Upper lobe of left lung (tissue), 6 donors: ENCODE measurements at places on chromosomes 16 and 17. TPM values are rescaled to one million over a fixed set of nuclear protein-coding genes. Genes with fewer than 3 reads are reported as not detected.

CTRL gene
- total RNA-seq = 2.6 TPM

QRICH2 gene
- total RNA-seq = 9.4 TPM

PMFBP1 gene
- 1.7 TPM for total RNA-seq

BCAR1 gene
- 32.9 TPM for total RNA-seq

MRPL10 gene
- 33.5 TPM for total RNA-seq

CTU2 gene
- total RNA-seq = 11.6 TPM

FSCN2 gene
- 2.7 TPM for total RNA-seq

DNA sequence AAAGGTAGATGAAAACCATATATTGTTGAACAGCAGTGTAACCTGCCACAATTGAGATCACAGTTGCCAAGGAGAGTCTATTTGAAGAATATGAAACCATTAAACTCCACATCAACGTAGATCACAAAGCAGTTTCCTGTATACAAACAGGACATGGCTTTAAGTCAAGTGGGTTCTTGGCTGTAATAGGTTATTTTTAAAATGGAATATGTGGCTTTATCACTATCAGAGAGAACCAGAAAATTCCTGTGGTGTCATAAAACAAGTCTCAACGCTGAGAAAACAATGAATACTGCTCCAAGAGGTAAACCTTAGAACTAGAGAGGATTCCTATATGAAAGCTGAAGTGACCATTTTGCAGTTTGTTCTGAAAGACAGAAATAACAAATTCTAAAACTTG, 999.7 kb downstream of the CDH11 start:
- no peak overlapping the region for H3K27ac ChIP-seq
- no peaks in the 10 kb centered on the region for H3K27me3 ChIP-seq
- H3K36me3 ChIP-seq = no peaks in the 10 kb centered on the region
- no peak for DNase-seq
- no peaks in the 10 kb centered on the region for H3K4me1 ChIP-seq
- no peak overlapping the region for H3K4me3 ChIP-seq

- H3K27ac ChIP-seq = peak overlapping the region; percentile 88
- H3K4me1 ChIP-seq = peaks cover 53% of the 10 kb centered on the region
- no peak for DNase-seq
- no peaks in the 10 kb centered on the region for H3K36me3 ChIP-seq
- peak overlapping the region; percentile 73 for H3K4me3 ChIP-seq
- no peaks in the 10 kb centered on the region for H3K27me3 ChIP-seq
Measured at GRCh38 chr17:31559584-31560501, 168.4 kb downstream of the RAB11FIP4 start.

DNA sequence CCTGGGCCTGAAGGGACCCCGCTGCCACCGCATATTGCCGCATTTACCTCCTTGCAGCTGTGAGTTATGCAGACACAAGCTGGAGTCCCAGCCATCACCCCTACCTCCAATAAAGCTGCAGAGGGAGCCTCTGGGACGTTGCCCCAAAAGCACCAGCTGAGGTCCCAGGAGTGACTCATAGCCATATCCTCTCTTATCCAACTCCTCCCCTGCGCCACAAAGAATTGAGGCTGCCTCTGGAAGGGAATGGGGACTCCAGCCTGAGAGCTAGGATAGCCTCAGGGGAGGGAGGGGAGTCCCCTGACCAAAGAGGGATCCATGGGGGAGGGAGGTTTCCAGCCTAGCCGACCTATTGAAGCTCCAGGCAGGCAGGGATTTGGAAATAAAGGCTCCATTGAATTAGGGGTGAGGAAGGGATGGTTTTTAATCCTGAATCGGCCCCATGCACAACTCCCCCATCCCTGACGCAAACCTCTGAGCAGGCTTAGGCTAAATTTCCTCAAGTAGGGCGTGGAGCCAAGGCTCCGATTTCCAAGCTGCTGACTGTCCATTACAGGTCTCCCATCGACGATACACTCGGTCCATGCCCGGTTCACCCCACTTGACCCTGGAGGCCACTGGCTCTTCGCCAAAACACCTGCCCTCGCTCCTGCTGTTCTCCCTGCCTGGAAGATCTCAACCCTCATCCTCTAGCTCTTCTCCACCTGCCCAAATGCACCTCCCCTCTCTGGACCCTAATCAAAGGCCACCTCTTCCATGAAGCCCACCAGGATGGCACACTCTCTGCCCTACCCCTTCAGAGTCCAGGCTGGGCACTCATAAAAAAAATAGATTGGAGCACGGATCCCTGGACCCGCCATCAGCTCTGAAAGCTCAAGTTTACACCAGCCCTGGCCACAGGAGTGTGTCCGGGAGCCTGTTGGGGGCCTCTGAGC, 27.5 kb downstream of the PIMREG start:
- peaks cover 3% of the 10 kb centered on the region for H3K36me3 ChIP-seq
- no peak for DNase-seq

DNA sequence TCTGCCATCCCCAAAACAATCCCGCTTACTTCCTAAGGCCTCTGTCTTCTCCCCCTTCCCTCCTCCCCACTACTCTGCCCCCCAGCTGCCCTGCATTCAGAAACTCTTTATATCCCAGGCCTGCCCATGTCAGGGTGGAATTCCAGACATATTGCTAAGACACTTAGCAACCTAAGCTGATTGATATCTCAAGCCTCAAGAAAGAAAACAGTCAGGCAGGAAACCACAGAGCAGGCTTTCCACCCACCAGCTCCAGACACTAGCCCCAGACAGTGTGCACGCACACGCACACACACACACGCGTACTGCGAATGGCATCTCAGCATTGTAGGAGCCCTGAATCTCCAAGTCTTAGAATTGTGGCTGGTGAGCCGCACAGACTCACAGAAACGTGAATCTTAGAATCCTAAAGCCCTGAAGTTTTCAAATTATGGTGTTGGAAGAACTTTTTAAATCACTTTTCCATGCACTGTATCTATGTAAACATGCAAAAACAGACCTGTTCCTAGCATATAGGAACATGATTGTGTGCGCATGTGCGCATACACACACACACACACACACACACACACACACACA, 8.8 kb upstream of the LPCAT2 start:
- no peak for DNase-seq
- no peaks in the 10 kb centered on the region for H3K36me3 ChIP-seq
- no peaks in the 10 kb centered on the region for H3K27me3 ChIP-seq

DNA sequence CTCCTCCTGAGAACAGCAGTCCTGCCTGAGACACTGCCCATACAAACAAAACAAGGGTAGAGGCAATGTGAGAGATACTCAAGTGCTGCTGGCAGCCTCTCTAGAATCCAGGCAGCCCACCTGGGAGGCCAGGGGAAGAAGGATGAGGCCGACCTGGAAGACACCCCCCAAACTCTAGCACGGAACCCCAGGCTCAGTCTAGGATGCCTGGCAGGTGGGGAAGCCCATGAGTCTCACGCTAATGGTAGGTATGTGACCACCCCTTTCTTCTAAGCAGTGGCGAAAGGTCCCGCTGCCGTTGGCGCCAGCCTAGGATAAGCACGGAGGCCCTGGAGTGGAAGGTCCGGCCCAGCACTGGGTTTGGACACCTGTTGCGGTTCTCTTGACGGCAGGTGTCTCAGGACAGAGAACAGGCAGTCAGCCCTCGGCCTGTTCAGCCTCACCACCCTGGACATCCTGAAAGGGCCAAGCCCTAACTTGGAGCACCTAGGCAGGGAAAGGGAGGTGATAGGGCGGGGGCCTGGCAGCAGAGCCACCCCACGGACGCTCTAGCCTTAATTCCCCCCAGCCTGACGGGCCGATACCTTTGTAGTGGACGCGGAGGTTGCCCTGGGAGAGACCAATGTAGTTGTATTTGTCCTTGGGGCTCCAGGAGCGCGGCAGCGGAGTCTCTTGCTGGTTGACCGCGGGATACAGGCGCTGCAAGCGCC, 487 bp downstream of the RANBP10 start:
- no peaks in the 10 kb centered on the region for H3K27me3 ChIP-seq
- H3K36me3 ChIP-seq = peaks cover 7% of the 10 kb centered on the region
- H3K4me3 ChIP-seq = peak overlapping the region; percentile 87
- DNase-seq = no peak
- peak overlapping the region; percentile 85 for H3K27ac ChIP-seq
- peaks cover 29% of the 10 kb centered on the region for H3K4me1 ChIP-seq

GRCh38 chr16:81565321-81566028, 120.9 kb downstream of the CMIP start:
- peaks cover 10% of the 10 kb centered on the region for H3K4me1 ChIP-seq
- H3K27me3 ChIP-seq = no peaks in the 10 kb centered on the region
- H3K36me3 ChIP-seq = no peaks in the 10 kb centered on the region
- H3K27ac ChIP-seq = no peak overlapping the region

- no peak overlapping the region for H3K4me3 ChIP-seq
- H3K27me3 ChIP-seq = no peaks in the 10 kb centered on the region
- no peak overlapping the region for H3K27ac ChIP-seq
- no peaks in the 10 kb centered on the region for H3K4me1 ChIP-seq
- H3K36me3 ChIP-seq = no peaks in the 10 kb centered on the region
- DNase-seq = no peak
Measured at GRCh38 chr16:78796221-78796866, 696.9 kb downstream of the WWOX start.

- no peak overlapping the region for H3K4me3 ChIP-seq
- no peak for DNase-seq
- H3K27ac ChIP-seq = peak overlapping the region; percentile 88
- H3K4me1 ChIP-seq = peaks cover 69% of the 10 kb centered on the region
- no peaks in the 10 kb centered on the region for H3K36me3 ChIP-seq
- no peaks in the 10 kb centered on the region for H3K27me3 ChIP-seq
Measured at GRCh38 chr16:70746040-70746707, 54.8 kb downstream of the VAC14 start.

- peak overlapping the region; percentile 2 for H3K27ac ChIP-seq
- DNase-seq = peak; percentile 71
- H3K4me1 ChIP-seq = peaks cover 46% of the 10 kb centered on the region
- no peaks in the 10 kb centered on the region for H3K36me3 ChIP-seq
- no peak overlapping the region for H3K4me3 ChIP-seq
Measured at GRCh38 chr17:17739388-17740066, 58.3 kb downstream of the RAI1 start.

- no peak overlapping the region for H3K4me3 ChIP-seq
- H3K4me1 ChIP-seq = no peaks in the 10 kb centered on the region
- peak; percentile 75 for DNase-seq
- H3K27me3 ChIP-seq = no peaks in the 10 kb centered on the region
- H3K36me3 ChIP-seq = no peaks in the 10 kb centered on the region
Measured at GRCh38 chr16:88341551-88342290, 41.0 kb upstream of the ZNF469 start.

DNA sequence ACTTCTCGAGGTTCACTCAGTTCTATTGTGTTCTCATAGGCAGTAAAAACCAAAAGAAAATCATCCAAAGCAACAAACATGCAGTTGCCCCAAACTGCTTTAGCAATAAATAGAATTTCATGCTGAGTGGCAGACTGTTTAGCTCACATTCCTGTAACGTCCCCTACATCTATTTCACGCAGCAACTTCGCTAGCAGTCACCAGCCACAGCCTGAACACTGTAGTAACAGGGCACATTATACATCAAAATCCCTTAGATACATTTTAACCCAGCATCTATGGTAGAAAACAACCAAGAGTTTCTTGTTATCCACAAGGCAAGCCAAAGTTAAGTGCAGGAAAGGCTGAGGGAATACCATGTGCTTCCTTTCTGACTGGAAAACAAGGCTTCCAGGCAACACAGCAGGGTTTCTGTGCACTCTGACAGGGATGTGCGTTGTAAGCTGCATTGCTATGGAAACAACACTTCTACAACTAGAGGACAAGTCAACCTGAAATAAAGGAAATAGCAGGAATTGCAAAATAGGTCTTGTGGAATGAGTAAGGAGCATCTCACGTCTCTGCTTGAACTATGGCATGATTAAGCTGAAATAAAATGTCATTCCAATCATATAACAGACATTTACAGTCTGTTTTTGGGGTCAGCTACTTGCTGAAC, 55.4 kb downstream of the CFDP1 start:
- H3K36me3 ChIP-seq = no peaks in the 10 kb centered on the region
- H3K27me3 ChIP-seq = no peaks in the 10 kb centered on the region
- no peak overlapping the region for H3K4me3 ChIP-seq
- H3K27ac ChIP-seq = no peak overlapping the region
- peak; percentile 31 for DNase-seq

GRCh38 chr16:4314532-4315185, 1.2 kb upstream of the GLIS2 start:
- peak overlapping the region; percentile 78 for H3K4me3 ChIP-seq
- peak overlapping the region; percentile 94 for H3K27ac ChIP-seq
- peaks cover 57% of the 10 kb centered on the region for H3K4me1 ChIP-seq
- H3K27me3 ChIP-seq = peaks cover 8% of the 10 kb centered on the region

- DNase-seq = no peak
- no peak overlapping the region for H3K27ac ChIP-seq
- H3K27me3 ChIP-seq = no peaks in the 10 kb centered on the region
- H3K36me3 ChIP-seq = peaks cover 88% of the 10 kb centered on the region
- H3K4me1 ChIP-seq = no peaks in the 10 kb centered on the region
Measured at GRCh38 chr17:41885733-41886132, 20.5 kb upstream of the KLHL11 start.

DNA sequence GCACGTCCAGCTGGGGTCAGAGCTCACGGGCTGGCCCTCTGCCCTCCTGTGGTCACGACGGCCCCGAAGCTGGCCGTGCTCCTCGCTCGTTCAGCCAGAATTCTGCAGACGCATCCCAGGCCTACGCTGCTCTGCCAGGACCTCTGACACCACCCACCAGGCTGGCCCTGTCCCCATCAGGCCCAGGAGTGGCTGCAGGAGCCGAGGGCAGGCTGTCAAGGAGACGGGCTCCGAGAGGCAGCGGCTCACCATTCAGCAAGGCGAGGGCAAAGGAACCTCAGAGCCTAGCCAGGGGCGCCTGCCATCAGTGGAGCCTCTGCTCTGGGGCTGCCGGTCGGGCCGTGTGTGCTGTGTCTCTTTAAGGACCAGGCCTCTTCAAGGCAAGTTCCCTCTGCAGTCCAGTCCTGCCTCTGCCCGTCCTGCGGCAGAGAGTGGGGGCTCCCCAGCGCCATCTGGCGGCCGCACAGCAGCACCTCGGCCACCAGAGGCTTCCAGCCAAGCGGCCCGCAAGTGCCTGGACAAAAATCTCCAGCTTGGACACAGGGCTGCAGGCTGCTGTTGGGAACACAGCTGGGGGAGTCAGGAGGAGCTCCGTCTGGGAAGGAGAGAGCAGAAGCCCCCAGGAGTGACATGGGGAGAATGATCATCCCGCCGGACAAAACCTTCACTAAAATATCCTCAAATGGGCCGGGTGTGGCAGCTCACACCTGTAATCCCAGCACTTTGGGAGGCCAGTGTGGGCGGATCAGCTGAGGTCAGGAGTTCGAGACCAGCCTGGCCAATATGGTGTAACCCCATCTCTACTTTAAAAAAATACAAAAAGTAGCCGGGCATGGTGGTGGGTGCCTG, 7.4 kb upstream of the ABR start:
- no peaks in the 10 kb centered on the region for H3K27me3 ChIP-seq
- peak overlapping the region; percentile 79 for H3K27ac ChIP-seq
- no peaks in the 10 kb centered on the region for H3K36me3 ChIP-seq
- peak overlapping the region; percentile 50 for H3K4me3 ChIP-seq

GRCh38 chr17:1144162-1144561, 35.6 kb downstream of the ABR start:
- H3K4me1 ChIP-seq = no peaks in the 10 kb centered on the region
- no peak overlapping the region for H3K4me3 ChIP-seq
- DNase-seq = no peak
- no peak overlapping the region for H3K27ac ChIP-seq
- H3K27me3 ChIP-seq = no peaks in the 10 kb centered on the region
- H3K36me3 ChIP-seq = no peaks in the 10 kb centered on the region
